ENCODE measurements at places on chromosomes 12 and 14. TPM values are rescaled to one million over a fixed set of nuclear protein-coding genes. Genes with fewer than 3 reads are reported as not detected.

Gene DTX1
- 11.8 TPM for total RNA-seq

Gene PTPRO
- 22.5 TPM for total RNA-seq

Gene ZBTB1
- 34.2 TPM for total RNA-seq

DNA sequence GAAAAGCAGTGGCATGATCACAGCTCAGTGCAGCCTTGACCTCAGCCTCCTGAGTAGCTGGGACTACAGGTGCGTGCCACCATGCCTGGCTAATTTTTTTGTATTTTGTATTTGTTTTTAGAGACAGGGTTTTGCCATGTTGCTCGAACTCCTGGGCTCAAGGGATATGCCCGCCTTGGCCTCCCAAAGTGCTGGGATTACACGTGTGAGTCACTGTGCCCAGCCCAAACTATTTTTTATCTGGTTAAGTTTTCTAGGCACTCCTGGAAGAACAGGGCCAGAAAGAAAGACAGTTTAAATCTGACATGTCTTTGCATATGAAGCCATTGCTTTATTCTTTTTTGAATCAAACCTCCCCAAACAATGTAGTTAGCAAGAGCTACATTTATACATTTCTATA, 27.5 kb upstream of the PTGR2 start:
- no peak for ATAC-seq

DNA sequence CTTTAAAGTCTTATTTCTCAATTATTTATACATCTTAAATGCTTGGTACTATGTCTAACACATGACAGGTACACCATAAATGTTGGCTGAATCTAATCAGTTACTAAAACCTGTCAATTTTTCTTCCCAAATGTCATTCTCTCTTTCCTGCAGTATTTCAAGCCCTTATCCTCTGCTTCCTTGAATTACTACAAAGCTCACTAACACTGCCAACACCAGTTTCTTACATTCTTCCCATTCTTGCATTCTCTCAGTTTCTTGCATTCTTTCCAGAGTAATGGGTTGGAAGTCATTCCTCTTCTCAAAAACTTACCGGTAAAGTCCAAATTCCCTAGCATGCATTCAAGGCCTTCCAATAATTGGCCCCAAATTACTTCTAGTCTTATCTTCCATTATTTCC, 9.6 kb upstream of the SMARCC2 start:
- ATAC-seq = no peak

DNA sequence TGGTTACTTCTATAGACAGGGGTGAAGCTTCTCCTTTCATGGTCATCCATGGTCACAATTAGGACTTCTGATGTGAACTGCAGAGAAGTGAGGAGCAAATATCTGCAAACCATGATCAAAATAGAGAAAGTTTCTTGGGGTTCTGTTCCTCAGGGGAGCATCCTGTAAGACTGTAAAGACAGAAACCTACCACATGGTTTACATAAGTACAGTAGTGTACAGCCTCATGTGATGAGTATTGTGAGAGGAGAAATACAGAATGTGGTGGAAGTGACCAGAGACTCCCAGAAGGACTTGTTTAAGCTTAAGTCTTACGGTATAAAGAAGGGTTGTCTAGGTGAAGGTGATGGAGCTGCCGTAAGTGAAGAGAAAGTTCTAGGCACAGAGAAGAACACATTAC, 484.7 kb downstream of the LRIG3 start:
- no peak for ATAC-seq

DNA sequence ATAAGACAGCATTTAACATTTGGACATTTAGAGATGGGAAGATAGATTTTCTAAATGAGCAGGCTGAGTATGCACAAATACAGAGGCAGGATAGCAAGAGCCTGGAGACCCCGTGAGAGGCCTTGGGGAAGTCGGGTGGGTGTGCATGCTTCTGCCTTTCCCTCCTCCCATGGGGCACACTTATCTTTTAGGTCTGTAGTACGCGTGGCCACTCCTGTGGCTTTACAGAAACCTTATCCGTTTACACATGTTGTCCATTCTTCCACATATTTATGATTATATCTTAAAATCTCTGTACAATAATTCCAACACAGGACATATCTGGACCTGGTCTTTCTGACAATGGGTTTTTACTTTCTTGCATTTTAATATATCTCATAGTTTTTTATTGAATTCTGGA, 33.6 kb downstream of the GYS2 start:
- ATAC-seq = no peak

DNA sequence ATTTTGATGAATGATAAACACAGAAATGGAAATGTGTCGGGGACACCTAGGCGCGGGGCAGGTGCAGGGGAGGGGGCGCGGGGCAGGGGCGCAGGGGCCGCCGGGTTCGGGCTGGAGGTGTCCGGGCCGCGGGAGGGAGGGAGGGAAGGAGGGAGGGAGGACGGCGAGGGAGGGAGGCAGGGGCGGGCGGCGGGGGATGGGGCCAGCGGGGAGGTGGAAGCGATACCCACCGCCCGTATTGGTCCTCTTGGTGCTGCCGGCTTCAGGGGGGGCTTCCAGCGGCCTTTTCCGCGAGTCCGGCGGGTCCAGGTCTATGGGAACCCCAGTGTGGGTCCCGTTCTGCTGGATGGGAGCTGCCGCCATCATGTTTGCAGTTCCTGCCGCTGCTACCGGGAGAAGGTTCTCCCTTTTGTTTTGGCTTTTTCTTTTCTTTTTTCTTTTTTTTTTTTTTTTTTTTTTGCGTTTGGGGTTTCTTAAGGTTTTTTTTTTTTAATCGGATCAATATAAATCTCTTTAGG, 703 bp downstream of the NOVA1 start:
- ATAC-seq = no peak

DNA sequence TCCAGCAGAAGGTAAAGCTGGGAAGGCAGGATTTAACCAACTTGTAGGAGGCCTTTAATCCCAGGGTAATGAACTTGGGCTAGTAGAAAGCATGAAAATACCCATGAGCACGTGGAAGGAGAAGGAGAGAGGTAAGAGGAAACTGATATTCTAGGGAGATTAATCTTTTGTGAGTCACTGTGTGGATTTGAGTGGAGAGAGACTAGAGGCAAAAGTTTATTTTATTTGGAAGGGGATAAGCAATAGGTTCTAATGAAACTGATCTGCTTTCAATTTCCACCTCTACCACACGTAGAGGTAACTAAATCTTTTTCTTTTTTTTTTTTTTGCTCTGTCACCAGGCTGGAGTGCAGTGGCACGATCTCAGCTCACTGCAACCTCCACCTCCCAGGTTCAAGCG, 52.1 kb downstream of the PTPN21 start:
- no peak for ATAC-seq

- peak; percentile 19 for ATAC-seq
Observed at GRCh38 chr14:29390081-29390832, 537.4 kb downstream of the PRKD1 start.

Data from motor neuron (in vitro differentiated cells).